ENCODE measurements at places on chromosomes 3 and 15.

DNA sequence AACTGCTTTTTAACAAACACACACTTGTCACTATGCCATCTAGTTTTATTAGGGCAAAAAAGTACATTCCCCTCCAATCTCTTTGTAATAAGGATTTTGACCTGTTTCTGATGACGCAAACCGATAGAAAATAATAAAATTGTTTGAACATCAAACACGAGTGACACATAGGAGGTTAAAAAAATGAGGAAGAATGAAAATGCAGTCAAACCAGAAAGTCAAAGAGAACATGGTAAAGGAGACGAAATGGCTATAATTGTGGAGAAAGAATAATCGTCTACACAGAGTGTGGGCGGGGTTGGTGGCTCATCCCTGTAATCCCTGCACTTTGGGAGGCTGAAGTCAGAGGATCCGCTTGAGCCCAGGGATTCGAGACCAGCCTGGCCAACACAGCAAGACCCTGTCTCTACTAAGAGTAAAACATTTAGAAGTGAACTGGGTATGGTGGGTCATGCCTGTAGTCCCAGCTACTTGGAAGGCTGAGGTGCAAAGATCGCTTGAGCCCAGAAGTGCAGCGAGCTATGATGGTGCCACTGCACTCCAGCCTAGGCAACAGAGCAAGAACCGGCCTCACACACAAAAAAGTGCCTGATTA lies 83.2 kb downstream of the MEIS2 start:
- no peak for DNase-seq

GRCh38 chr3:95333826-95334225 lies 1271.0 kb downstream of the NSUN3 start:
- DNase-seq = no peak

DNA sequence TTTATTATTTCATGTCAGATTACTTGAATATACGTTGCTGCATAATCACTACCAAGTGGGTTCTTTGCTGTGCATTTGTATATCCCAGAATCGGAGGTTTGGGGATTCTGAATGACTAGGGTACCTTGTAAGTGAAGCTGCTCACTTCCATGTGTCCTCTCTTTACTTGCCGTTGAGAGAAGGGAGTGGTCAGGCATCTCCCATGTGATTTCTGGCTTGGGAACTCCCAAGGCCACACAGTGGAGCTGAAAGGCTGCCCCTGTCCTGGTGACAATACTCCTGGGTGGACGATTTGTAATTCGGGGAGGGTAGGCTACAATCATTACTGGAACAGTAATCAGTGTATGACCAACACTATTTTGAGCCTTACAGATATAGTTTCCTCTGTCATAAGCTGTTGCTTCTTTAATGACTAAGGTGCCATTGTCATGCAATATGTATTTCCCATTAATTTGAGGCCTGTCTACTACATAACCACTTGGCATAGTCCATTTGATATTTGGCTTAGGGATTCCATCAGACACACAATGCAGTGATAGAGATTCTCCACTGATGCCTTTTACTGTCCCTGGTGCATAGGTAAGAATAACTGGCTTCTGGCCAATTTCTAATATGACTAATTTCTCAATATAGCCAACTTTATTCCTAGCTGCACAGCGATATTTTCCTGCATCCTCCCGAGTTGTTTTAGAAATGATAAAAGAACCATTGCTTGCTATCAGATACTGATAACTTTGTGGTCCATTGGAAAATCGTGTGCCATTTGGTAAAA lies 24.0 kb downstream of the IGSF10 start:
- no peak for DNase-seq

DNA sequence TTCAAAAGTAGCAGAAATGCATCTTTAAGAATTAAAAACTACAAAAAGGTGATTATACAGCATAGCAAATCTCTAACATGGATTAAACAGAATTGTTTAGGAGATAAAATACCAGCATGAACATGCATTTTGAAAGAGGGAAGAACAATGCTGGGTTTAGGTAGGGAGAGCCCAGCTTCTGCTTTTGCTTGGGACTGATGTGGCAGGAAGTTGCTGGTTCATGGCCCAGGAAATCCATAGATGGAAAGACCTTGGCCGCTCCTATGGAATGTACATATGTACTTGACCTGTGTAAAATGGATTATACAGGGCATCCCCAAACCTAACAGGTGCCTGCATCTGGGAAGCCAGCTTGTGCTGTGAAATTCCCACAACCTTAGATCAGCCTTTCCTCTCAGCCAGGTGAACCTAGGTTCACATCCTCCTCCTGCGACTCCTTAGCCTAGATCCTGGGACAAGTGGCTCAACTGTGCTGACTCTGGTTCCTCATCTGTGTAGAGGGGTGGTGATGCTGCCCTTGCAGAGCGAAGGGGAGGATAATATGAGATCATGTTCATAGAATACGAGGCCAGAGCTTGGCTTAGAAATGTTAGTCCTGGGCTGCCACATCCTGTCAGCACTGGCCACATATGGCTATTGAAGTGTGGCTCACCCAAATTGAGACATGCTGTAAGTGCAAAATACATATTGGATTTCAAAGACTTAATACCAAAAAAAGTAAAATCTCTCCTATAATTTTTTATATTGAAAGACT lies 47.0 kb upstream of the PLXNA1 start:
- DNase-seq = no peak
